ENCODE measurements at places on chromosomes 16 and 17. TPM values are rescaled to one million over a fixed set of nuclear protein-coding genes. Genes with fewer than 3 reads are reported as not detected.

The SMTNL2 gene
- 17.4 TPM for total RNA-seq

The SBK1 gene
- 19.0 TPM for total RNA-seq

The UNKL gene
- 32.5 TPM for total RNA-seq

The MT1M gene
- total RNA-seq, result not detected

The ACAP1 gene
- 6.2 TPM for total RNA-seq

The MRM3 gene
- 20.0 TPM for total RNA-seq

The EVPLL gene
- 0.33 TPM for total RNA-seq

The CX3CL1 gene
- total RNA-seq, result 12.3 TPM

The KRT27 gene
- total RNA-seq, result 0.22 TPM

The CLN3 gene
- total RNA-seq, result 17.1 TPM

The TTYH2 gene
- 52.5 TPM for total RNA-seq

The CDH15 gene
- total RNA-seq, result 4.2 TPM

The PAQR4 gene
- 23.0 TPM for total RNA-seq

The OR3A1 gene
- total RNA-seq, result not detected

The MPP2 gene
- total RNA-seq, result 24.1 TPM

The ARL5C gene
- 1.3 TPM for total RNA-seq

The ABCA5 gene
- 84.1 TPM for total RNA-seq

The CA4 gene
- 10.4 TPM for total RNA-seq

The VTN gene
- 7.7 TPM for total RNA-seq

The GAN gene
- 21.2 TPM for total RNA-seq

The KRT32 gene
- not detected for total RNA-seq

The MT1E gene
- total RNA-seq, result 3.1 TPM

The RUNDC3A gene
- 36.4 TPM for total RNA-seq

The BCAR1 gene
- 56.5 TPM for total RNA-seq

The OTOP2 gene
- total RNA-seq, result not detected

The SULT1A4 gene
- 6.9 TPM for total RNA-seq

The IRX5 gene
- total RNA-seq, result 19.3 TPM

The KCNG4 gene
- 1.8 TPM for total RNA-seq

The RAMP2 gene
- 26.2 TPM for total RNA-seq

The AHSP gene
- 21.1 TPM for total RNA-seq

The HBA2 gene
- 1,606 TPM for total RNA-seq

The DRC3 gene
- 13.9 TPM for total RNA-seq

The NEK8 gene
- 3.1 TPM for total RNA-seq
